ENCODE measurements at places on chromosomes 5 and 9.

DNA sequence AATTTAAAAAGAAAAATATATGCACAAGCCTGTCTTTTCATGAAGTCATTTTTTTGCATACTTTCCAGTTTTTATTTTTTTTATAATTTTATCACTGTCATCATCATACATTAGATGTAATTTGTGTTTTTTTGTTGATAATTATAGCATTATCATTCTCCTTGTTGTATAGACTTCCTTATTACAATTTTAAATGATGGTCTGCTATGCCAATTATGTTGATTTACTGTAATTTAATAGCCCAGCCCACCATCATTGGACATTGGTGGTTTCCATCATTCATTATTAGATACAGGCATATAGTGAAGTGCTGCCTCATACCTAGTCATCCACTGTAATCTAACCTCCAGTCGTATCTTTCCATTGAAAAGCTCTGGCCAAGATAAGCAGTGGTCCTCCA, 3.8 kb upstream of the TJP2 start:
- DNase-seq = no peak

DNA sequence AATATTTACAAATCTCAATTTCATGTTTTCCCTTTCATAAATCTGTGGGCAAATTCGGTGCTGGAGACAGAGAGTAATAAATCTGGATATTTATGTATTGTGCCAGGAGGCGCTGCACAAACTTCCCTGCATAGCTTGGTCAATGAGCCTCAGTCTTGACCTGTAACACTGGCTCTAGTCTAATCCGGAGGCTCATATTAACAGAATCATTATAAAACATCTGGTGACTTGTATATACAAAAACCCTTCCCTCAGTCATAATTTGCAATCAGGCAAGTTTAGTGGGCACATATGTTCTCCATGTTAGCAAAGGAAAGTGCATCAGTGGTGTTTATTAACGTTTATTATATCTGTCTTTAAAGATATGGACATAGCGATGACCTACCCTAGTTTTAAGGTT, 104.0 kb upstream of the BNC2 start:
- no peak for DNase-seq

DNA sequence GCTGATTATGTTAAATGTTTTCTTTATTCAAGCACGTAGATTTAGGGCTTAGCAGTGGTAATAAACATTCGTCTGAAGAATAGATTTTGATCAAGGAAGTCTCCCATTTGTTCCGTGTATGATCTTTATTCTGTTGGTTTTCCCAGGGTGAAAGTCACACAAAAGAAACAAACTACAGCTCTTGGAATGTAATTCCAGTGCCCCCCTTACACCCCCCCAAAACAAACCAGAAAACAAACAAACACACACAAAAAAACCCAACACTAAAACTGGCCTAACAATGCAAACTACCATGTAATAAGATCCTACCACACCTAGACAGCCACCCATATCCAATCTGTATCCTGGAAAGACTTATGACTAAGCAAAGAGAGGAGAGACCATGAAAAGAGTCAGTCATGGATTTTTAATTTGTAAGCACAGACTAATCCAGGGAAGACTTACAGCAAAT, 196.2 kb upstream of the ELL2 start:
- no peak for DNase-seq

- DNase-seq = no peak
Observed at GRCh38 chr9:1221298-1221697, 171.1 kb downstream of the DMRT2 start.

GRCh38 chr5:81292130-81292529, 9.3 kb upstream of the ZCCHC9 start:
- DNase-seq = no peak

- DNase-seq = no peak
Observed at GRCh38 chr9:80948066-80948465, 741.3 kb downstream of the TLE1 start.

DNA sequence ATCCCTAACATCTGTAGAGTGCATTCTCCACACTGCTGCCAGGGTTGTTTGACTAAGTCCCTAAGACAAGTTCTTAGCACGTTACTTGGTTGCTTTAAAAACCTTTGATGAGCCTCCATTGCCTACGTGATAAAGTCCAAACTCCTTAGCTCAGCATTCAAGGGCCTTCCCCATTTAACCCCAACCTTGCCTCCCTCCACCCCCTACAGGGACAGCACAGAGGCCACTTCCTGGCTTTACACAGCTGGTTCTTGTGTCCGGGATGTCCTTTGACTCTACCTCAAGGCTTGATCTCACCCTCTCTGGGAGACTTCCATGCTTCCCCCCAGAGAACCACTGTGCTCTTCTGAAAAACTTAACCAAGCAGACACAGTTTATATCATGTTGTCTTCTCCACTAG, 29.4 kb downstream of the FAM240B start:
- no peak for DNase-seq

- DNase-seq = peak; percentile 56
Observed at GRCh38 chr9:111621895-111622480, 9.1 kb upstream of the DNAJC25 start.

DNA sequence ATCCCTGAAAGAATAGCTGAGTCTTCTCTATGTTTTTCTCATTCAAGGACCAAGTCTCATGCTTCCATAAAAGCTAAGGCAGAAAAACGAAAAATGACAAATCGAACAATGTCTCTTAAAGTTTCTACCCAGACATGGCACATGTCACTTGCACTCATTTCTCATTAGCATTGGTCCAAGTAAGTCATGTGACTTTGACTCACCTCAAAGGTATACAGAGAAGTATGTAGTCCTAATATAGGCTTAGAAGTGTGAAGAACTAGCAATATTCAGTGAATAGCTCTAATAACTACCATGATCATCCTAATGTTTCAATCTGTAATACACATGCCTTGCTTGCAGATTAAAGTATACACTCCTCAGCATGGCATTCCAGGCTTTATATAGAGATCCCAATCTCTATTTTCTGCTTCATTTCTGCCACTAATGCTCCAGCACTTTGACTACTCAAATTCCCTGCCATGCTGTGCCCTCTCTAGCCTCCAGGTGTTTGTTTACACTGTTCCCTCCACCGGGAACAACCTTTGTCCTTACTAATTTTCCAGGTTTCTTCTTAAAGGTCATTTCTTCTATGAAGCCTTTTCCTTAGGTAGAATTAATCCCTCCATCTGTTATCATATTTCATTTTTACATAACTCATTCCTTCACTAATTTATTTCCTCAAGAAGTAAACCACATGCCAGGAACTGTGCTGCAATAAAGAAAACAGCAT, 98.9 kb downstream of the CEMIP2 start:
- DNase-seq = no peak

DNA sequence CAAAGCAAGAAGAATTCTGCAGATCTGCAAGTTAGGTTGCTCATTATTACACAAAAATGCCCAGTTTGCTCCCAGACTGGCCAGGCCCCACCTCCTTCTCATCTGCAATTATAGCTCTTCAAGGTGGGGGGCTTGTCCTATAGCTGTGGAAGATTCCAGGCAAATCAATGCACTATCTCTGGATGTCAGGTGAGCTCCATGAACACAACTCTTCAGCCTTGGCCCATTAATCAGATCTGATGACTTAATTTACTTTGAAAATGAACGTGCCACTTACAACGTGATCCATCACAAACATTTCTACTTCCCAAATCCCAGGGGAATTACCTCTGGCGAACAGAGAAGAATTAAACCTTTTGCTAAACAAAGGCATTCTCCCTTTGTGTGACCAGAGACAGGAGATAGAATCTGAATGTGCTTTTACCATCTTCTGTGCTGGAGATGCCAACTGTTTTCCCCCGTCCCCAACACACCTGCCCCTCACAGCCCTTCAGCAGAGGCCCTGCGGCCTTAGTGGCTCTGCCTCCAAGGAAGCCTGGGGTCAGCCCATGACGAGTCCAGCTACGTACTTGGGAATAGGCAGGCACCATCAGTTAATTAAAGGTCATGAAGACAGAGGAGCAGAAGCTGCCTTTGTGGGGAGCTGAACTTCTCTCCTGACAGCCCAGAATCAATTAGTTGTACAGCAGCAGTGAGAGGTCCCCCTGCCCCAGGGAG, 60.5 kb downstream of the SNX18 start:
- DNase-seq = no peak

DNA sequence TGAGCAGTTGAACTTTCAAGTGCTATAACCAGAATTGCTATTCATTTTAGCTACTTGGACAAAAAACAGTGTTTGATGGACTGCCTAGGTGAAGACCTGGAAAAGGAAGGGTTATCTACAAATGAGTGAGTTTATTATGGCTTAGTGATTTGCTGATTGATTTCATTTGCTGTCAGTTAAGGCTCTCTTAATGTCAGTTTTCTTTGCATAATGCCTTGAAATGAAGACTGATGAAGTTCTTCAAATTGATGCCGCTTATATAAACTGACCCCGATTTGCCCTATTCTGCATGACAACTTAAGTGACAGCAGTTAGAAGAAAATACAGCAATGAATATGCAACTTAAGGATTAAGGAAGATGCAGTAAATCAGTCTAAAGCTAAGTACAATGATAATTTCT, 332.6 kb downstream of the CCDC171 start:
- no peak for DNase-seq

- no peak for DNase-seq
Observed at GRCh38 chr5:9166202-9167112, 379.4 kb downstream of the SEMA5A start.

DNA sequence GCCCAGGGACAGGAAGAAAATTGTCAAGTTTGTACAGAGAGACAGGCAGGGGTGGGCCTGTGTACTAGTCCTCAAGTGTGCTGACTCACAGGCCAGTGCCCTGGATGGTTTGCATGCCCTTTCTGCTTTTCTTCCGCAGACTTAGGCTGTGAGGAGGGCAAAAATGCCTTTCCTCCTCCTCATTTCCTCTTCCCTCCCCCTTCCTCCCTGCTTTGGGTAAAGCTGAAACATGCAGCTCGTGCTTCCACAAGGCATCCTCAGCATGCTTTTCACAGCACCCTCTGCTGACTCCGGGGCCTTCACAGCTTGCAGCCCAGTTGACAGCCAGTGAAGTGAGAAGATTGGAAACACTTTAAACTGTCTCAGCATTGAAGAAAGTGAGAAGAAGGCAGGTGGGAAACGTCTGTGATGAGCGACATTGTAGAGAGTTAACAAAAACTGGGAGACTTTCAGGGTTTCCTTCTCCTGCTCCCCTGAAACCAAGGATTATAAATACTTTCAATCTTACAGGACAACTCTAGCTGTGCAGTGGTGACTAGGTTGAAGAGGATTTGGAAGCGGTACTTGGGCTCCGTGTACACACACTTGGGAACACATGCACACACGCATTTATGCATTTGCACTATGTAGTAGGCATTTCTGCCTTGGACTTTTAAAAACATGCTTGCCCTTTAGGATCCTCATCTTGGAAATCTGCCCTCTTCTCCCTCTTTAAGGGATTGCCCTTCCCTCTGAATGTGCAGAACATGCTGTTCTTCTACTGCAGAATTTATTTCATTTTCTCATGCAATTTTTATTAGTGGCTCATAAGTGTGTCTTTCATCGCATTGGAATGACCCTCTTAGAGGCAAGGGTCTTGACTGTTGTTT, 138.8 kb downstream of the GRIA1 start:
- DNase-seq = peak; percentile 91

DNA sequence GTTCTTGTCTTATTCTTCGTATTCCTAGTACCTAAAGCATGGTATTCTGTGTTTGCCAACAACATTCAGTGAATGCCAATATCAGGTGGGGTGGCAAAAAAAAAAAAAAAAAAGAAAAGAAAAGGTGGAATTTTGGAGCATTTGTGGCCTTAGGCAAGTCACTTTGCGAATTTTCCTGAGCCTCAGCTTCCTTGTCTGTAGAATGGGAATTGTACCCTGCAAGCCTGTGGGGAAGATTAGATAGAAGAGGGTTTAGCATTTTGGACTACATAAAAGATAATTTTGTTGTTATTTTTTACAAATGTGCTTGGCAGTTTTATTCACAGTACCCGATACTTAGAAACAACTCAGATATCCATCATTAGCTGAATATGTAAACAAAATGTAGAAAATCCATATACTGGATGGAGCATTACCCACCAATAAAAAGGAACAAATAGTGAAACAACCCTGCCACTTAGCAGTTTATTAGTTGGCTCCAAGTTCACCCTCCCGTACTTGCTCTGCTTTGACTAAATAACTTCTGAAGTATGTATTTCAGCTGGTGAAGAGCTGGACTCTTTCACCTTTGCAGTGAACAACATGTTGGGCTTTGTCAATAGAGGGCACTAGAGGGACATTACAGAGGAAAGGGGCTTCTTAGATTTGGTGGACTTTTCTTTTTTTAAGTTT, 13.6 kb downstream of the UBE2D2 start:
- no peak for DNase-seq

DNA sequence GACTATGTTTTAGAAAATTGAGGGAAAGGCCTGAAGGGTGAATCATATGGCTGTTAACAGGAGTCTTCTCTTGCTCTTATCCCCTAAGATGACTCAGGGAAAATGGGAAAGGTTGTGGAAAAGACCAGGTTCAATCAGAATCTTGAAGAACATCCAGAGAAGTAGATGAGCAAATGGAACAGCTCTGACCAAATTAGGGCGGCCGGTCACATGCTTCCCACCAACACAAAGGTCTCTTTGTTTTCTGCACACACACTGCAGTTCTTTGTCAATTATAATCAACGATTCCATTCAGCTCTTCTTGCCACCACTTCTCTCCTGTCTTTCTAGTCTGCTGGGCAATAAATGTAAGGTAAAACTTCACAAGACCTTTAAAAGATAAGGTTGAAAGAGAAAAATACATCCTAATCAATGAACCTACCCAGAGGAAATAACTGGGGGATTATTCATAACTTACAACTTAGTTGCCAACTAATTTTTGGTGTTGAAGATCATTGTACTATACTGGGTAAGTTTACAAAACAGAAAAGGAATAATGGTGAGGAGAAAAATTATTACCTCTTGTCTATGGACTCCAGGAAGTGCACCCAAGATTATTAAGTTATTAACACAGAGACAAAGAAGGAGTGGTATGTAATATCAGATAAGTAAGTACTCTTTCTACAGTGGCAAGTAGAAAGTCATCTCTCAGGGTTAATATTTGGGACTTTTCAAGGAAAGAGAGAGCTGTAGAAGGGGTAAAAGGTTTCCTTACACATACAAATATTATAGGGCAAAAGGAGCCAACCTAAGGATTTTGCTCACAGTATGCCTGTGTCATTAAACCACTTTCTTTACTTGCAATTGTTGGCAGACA, 441.9 kb upstream of the PIK3R1 start:
- DNase-seq = peak; percentile 24

DNA sequence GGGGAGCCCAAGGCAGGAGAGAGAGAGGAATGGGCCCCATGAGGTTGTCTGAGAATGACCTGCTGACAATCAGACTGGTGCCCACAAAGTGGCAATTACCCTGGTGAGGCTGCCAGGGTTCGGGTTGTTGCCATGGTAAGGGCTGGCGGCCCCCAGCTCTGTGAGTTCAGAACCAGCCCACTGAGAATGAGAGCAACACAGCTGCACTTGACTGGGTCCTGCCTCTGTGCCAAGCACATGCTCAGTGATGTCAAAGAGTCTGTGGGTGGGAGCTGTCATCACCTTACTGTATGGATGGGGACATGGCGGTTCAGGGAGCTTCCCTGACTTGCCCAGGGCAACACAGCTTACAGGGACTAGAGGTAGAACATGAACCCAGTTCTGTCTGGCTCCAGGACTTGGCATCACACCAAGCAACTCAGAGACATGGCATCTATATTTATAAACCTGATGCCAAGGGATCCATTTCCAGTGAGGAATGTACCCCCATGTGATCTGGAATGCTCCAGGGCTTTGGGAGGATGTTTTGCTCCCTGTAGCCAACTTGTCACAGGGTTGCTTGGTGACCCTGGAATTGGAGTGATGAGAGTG, 38.2 kb upstream of the TEX48 start:
- peak; percentile 34 for DNase-seq

- DNase-seq = no peak
Observed at GRCh38 chr5:92519811-92520632, 1061.0 kb downstream of the NR2F1-AS1 start.

GRCh38 chr5:30100929-30101328, 1092.6 kb upstream of the CDH6 start:
- no peak for DNase-seq

Data from RWPE1 (cell line).